ENCODE measurements at places on chromosomes 2 and 18.

- DNase-seq, result no peak
These were observed 43.4 kb upstream of the HAAO start for GRCh38 chr2:42835577-42836371.

- DNase-seq, result no peak
These were observed 653.0 kb upstream of the SLC39A10 start for GRCh38 chr2:195003881-195004471.

DNA sequence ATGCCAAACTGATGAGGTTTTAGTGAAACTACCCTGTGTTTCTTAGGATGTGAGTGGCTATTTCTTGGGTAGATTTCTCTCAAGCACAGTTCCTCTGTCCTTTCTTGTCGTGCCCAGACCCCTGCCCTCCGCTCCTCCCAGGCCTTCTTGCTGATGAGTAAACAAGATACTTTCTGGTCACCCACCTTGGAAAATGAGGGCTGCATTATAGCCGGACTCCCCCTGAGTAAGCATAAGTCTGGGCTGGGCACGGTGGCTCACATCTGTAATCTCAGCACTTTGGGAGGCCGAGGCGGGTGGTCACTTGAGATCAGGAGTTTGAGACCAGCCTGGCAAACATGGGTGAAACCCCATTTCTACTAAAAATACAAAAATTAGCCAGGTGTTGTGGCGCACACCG is 58.5 kb downstream of the MEX3C start:
- DNase-seq, result no peak

- DNase-seq, result no peak
These were observed 141.9 kb downstream of the RIF1 start for GRCh38 chr2:151551556-151551955.

GRCh38 chr2:98446850-98447249 is 2.2 kb downstream of the INPP4A start:
- DNase-seq, result no peak

DNA sequence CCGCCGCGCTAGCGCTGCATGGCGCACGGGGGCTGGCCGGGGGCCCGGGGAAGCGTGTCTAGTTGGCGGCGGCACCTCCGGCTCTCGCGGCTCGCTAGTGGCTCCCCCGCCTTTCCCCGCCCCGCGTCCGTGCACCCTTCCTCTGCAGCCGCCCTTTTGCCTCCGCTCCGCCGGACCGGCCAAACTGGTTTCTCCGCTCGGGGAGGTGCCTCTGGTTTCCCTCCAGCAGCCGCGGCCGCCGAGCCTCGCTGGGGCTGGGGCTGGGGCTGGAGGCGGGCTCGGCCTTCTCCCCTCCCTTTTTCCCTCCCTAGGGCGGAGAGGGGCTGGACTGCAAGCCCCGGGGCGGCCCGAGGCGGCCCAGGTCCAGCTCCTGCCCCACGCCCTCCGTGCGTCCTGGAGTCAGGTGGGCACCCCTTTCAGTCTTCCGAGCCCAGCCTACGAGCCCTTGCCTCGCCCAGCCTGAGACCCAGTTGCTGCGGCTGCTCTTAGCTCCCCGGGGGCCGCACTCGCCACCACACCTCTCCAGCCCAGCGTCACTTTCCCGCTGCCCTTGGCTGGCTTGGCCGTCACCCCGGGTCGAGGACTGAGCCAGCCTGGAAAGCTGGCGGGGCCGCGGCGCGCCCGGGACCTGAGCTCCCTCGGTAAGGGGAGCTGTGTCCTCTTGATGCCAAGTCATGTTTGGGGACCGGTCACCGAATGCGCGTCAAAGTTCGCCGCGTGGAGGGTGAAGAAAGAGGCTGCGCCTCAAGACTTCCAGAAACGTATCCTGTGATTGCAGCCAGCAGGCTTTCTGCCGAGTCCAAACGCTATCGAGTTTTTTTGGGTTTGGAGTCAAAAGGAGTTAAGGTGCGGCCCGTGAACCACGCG is at the start of gene ATP8B1:
ATP8B1 (minus strand) TSS at position 213 of the 867 bp plus-strand sequence. CDS start 71,508 bp downstream, outside the sequence.
- DNase-seq, result no peak

DNA sequence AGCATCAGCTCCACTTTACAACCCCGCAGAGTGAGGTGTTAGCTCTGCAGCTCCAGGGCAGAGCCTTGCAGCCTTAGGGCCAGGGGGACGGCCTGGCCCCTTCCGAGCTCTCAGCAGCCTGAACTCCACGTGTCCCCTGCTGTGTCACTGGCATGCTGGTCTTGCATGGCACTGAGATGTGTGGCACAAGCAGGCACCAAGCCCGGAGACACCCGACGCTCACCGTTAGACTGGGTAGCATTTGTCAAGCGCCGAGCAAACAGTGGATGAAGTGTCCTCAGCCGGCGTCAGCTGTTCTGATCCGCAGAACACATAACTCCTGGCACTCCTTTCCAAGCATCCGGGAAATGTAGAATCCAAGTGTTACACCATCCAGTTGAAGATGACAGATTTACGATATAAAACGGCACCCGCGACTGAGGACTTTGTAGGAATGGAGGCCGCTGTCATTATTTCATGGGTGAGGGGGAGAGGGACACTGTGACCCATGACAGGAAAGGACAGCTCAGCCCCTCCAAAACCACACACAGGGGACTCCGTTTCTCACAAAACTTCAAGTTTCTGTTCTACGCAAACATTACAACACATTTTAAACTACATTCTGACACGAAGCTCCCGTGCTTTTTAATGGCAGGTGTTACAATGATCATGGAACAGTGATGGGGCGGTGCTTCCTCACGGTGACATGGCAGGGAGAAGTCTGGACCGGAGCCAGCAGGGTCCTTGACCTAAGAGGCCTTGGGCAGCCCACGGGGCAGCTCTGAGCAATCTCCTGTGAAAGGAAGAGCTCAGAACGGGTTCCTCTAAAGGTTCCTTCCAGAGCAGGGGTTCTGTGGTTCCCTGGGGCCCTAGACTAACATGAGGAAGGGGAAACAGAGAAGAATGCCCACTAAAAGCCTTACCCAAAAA is 89.4 kb downstream of the HDAC4 start:
- DNase-seq, result no peak

- no peak for DNase-seq
These were observed 199.7 kb downstream of the PIEZO2 start for GRCh38 chr18:10949655-10950054.

- DNase-seq, result no peak
These were observed 31.7 kb downstream of the UBXN4 start for GRCh38 chr2:135773319-135773718.

DNA sequence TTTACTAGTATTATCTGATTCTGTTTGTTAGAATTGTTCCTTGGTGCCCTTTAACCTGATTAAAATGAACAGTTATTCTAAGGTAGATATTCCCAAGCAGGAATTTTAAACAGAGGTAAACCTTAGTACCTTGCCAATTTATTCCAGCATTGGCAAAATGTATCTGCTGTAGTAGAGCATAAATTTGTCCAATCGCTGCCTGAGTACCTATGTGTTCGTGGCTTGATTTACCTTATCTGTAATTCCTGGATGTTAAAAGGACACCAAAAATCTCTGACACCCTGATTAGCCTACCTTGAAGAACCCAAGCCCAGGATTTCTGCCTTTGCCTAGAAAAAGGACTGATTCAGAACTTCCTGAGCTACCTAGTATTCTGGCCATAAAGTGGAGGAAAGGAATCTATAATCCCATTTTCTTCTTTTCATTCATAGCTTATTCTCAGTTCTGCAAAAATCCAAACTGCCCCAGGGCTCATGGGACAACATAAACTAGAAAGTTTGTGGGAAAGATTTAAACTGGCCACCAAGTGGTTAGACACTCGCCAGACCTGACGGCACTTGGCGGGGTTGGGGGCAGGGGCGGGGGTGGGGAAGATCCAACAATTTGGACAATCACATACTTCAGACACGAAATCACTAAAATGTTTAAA is 16.2 kb upstream of the ZCCHC2 start:
- no peak for DNase-seq

DNA sequence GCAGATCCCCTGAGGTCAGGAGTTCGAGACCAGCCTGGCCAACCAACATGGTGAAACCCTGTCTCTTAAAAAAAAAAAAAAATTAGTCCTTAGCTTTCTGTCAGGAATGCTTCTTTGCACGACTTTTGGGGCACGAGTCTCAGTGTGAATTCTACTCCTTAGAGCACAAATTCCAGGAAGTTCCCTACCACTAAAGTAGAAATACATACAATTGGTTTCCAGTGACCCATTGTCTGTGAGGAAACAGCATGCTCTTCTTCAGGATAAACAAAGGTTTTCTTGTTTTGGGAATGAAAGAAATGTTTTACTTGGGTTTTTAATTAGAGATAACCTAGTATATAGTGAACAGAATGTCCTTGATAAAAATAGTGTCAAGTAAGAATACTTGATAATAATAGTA is 23.7 kb downstream of the PSMA8 start:
- DNase-seq, result no peak

GRCh38 chr2:62152000-62152399 is 43.9 kb upstream of the B3GNT2 start:
- DNase-seq, result no peak

DNA sequence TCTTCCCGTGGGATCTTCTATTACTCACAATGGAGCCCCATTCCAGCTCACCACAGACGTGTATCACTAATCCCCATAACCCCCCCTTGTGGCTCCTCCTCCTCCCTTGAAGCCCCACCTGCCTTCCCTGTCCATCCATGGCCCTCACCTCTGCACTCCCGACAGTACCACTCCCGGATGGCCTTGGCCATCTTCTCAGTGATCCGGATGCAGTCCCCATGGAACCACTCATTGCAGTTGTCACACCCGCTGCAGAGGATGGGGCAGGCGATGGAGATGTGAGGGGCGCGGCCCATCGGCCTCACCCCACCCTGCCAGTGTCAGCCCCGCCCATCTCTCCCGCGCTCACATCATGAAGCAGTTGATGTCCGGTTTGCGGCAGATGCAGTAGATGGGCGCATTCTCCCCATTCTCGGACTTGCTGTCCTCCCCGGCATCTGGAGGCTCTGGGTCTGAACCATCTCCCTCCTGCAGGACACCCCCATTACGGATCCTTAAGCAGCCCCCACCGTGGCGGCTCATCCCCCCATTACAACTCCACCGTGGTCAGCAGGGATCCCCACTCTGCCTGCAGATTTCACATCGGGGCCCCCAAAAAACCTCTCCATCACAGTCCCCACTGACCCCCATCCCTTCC is 983 bp downstream of the CXXC1 start:
- DNase-seq, result peak; percentile 37

GRCh38 chr2:174599310-174599921 is 1.8 kb upstream of the WIPF1 start:
- no peak for DNase-seq

DNA sequence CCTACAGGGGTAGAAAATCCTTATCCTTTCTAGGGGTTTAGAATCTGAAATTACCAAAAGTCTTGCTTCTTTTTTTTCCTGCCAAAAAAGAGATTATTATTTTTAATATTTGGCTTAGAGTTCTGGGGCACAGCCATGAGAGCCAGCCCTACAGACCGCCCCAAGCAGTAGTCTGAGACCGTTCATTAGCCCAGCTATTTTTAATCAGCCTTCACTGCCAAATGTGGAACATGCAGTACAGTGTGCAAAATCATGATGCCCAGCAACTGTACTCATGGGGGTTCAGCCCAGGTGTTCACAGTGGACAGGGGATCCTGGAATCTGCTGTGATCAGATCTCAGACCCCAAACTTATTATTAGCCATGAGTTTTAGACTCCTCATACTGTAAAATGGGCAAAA is 60.4 kb downstream of the GRB14 start:
- DNase-seq, result no peak

GRCh38 chr18:76121011-76121410 is 374.0 kb downstream of the ZNF516 start:
- DNase-seq, result no peak

DNA sequence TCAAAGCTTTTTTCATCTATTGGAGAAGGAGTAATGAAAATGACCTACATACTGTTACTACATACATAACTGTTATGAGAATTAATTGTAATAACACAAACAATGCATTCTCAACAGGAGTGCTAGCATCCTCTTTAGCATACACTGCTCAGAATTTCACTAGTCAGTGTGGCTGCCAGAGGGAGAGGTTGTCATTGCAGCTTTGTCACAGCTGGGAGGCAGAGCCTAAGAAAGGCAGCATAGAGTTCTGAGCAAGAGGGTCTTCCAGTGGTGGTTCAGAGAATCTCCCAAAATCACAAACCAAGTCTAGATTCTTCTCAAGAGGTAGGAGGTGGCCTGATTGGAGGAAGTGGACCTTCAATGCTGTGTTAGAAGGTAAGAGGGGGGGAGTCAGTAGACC is 286.7 kb upstream of the CYRIA start:
- no peak for DNase-seq

DNA sequence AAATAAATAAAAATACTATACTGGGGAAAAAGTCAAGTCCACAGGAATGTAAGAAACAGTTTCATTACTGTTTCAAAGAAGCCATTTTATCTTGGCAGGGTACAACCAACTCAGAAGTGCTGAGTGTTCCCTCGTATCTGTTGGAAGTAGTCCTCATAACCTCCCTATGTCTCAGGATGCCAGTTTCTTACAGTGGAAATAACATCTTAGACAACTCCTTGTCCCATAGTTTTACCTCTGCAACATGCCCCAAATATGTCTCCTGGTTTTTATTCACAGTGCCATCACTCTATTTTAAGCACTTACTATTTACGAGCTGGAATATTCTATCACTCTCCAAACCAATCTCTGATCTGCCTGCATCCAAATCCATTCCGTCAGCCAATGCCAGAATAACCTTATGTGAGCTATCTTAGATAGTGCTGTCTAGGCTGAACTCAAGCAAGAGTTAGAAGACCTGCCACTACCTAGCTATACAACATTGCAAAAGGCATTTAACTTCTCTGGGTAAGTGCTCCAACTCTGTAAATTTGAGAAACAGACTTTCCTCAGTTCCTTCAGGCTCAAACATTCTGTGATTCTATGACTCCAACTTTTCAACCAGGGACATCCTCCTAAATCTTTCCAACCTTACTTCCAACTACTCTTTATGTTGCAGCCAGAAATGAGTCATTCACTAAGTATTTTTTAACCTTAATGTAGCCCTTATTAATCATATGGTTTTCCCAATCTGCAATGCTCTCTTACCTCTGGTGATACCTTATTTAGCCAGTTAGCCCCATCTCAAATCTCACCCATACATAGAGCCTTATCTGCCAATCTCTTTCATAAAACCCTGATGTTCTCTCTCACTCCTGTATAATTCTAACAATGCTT is 66.7 kb downstream of the RTN4 start:
- DNase-seq, result no peak

DNA sequence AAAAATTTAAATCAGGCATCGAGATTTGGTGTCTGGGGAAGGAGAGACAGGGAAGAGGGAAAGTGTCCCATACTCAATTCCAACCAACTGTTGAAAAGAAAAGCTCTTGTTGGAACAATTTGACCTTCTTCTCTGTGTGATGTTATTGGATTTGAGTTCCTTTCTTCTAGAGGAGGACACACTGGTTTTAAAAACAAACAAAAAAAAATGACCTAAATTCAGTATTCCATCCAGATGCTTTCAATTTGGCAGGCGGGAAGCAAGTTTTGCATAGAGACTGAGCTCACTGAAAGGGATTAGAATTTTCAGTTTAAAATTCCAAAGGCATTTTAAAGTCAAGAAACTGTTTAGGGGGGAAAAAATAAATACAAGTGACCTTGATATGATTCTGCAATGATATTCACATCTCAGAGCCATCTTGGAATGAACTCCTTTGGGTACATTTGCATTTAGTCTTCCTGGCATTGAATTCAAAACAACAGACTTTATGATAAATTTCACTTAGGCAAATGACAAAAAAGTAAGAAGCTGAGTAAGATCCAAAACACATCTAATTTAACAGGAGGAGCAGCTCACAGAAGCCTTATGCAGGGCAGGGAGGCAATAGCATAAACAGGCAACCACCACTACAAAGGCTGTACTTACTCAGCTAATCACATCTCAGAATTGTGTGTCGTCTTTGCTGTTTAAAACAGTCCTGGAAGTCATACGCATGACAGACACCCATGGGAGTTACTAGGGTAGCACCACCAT is 126.8 kb downstream of the CDH20 start:
- no peak for DNase-seq

- DNase-seq, result no peak
These were observed 138.1 kb upstream of the CHAC2 start for GRCh38 chr2:53629501-53629900.
